Stimulated activated CD8-positive, alpha-beta memory T cell treated with anti-CD3 and anti-CD28 coated beads, Interleukin-4, amount 100 ng/mL, for 4 hours (primary cell): ENCODE measurements at places on chromosomes 7 and 10.

DNA sequence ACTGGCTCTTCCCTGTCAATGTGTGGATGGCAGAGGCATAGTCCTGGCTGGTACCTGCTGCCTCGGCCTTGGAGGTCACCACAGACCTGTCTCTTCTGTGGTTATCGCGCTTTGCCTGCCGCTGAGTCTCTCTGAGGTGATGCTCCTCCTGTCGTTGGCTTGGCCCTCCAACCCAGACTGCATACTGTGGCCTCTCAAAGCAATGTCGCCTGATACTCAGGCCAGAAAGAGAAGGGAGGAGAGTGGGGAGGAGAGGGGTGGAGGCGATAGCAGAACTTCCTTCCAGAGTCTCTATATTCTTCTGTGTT lies 133.2 kb upstream of the KCNMA1 start:
- no peak for DNase-seq

DNA sequence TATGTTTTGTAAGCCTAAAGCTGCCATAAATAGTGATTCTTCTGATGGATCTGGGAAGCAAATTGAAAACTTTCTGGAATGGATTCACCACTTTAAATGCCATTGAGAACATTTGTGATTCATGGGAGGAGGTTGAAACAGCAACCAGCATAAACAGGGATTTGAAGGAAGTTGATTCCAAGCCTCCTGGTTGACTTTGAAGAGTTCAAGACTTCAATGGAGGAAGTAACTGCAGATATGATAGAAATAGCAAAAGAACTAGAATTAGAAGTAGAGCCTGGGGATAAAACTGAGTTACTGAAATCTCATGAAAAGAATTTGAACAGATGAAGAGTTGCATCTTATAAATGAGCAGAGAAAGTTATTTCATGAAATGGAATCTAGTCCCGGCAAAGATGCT lies 99.2 kb downstream of the LRRC4 start:
- DNase-seq, result no peak

DNA sequence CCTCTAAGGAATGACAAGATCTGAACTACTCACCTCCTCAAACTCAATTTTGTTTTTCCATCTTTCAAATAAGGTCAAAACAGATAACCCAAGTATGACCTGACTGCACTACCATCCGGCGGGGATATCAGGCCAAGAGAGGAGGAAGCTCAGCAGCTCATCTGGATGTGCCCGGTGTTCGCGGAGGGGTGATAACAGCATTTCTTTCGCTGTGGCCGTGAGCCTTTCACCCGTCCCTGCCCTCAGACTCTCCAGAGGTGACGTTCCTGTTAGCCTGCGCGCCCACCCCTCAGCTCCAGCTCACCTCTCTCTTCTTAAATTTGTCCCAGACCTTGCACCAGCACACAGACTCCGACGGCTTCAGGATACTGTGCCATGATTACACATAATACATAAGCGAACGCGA lies 526 bp downstream of the ZNF248 start:
- DNase-seq, result no peak

- no peak for DNase-seq
Observed at GRCh38 chr10:75043256-75044131, 68.0 kb upstream of the SAMD8 start.

DNA sequence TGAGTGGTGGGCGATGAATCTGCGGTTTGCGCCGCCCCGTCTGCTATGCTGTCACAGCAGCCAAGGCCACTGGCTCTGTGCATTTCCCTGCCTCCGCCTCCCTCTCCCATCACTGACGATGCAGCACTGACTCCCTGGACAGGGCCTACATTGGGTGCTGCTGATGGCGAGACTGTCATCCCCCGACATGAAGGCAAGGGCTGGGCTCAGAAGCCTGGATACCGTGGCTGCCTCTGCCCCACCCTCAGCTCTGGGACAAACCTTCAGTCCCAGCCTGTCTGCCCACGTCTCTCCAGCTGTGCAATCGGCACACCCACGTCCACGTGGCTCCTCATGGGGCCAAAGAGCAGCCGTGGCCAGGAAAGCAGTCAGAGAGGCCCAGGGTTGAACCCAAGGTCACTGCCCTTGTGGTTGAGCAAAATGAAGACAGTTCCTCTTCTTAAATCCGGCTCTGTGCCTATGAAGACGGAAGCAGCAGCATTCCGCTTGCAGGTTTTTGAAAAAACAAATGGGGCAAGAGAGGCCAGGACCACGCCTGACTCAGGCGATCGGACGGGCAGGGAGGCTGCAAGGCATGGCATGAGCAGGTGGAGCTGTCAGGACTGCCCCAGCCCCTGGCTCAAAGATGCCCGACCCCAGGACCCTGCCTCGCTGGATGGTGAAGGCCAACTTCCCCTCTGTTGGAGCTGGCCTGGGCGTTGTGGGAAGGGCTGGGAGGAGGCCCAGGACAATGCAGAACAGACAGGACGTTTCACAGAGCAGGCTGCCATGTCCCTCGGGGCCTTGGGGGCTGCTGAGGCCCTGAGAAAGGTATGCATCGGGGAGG lies 517.5 kb downstream of the DNAJB6 start:
- DNase-seq, result no peak

DNA sequence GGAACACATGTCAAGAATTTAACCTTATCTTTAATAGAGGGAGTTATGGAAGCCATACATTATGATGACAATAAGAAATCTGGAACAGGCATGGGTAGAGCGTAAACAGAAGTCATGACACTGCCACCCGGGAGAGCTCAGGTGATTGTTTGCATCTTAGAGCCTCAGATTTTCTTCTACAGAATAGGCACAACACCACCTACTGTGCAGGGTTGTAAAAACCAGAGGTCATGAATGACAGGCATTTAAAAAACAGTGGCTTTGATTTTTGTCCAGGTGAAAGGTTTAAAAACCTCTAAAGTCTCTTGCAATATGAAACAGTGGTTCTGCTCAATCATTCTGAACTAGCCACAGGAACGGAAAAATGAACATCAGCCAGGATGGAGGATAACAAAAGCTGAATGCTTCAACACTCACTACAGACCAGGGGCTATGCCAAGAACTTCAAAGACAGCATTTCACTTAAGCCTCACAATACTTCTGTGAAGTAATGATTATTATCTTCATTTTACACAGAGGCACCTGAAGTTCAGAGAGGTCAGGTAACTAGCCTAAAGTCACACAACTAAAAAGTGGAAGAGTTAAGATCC lies 123.8 kb downstream of the SLC25A13 start:
- DNase-seq, result no peak

DNA sequence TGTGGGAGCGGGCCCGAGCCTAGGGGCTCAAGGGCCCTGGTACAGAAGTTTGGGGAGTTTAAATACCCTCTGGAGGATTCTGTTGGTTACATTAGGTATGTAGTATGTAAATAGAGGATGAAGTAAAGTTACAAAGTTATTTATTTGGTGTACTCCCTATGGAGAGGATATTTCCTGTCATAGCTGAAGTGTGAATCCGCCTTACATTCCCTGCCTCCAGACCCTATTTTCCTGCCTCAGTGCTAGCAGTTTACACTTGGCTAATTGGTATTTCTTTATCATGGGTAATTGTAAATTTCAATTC lies 60.6 kb upstream of the KLF14 start:
- no peak for DNase-seq

DNA sequence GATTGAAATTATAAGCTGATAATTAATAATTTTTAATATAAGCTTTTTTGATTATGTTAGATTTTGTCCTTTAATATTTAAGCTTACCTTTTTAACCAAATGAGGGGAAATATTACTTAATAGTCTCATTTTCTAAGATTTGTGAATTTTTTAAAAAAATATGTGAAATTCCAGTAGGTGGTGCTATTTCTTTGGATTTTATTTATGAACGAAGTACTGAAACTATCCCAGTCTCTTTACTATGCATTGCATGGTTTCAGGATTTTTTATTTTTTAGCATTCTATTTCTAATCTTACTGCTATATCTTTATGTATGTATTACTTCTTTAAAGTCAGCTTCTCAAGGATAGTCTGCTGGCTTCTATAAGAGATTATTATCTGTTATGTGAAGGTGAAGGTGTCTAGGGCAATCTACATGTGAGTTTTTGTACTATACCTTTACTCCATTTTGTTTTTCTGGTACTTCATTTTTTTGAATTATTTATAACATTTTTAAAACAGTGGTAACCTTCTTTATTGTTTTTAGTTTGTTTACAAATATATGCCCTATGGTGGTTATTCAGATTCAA lies 78.3 kb downstream of the ATRNL1 start:
- no peak for DNase-seq

DNA sequence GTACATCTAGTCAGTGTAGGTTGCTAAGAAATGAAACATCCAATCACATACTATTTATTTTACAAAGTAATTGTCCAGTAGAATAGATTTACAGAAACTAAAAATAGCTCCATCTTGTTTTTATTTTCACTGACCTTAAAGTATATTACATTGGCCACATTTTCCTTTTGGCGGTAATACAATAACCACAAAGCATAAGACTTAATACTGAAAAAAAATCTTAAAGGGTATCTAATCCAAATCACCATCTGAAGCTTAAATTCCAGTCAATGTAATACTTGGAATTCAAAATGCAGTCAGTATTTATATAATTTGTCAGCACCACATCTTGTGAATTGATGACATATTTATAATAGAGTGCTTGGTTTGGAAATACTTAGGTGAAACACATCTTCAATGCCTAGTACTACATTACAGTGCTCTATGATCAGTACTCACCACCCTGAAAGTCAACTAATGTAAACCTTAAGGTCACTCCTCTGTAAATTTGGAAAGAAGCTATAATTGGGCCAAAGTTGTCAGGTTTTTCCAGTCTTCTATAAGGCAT lies 8.9 kb downstream of the ANKMY2 start:
- DNase-seq, result no peak

GRCh38 chr10:103852856-103853255 lies 2.5 kb downstream of the SH3PXD2A start:
- no peak for DNase-seq

DNA sequence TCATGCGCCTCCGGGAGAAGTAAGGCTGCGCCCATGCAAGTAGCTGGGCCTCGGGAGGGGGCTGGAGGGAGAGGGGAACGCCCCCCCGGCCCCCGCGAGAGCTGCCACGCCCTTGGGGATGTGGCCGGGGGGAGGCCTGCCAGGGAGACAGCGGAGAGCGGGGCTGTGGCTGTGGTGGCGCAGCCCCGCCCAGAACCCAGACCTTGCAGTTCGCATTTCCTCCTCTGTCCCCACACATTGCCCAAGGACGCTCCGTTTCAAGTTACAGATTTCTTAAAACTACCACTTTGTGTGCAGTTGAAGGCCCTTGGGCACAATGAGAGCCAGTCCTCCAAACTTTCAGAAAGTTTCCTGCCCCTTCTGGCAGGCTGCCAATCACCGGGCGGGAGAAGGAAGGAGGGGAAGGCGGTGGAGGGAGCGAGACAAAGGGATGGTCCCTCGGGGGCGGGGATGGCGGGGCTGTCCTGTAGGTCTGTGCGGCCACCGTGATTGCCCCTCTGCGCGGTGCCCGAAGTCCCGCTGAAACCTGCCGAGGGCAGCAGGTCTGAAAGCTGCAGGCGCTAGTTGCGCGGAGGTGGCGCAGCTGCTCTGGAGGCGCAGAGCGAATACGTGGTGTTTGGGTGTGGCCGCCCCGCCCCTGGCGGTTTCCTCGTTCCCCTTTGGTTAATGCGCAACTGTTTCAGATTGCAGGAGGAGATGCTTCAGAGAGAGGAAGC lies 2.1 kb downstream of the VIM start:
- DNase-seq, result peak; percentile 67

DNA sequence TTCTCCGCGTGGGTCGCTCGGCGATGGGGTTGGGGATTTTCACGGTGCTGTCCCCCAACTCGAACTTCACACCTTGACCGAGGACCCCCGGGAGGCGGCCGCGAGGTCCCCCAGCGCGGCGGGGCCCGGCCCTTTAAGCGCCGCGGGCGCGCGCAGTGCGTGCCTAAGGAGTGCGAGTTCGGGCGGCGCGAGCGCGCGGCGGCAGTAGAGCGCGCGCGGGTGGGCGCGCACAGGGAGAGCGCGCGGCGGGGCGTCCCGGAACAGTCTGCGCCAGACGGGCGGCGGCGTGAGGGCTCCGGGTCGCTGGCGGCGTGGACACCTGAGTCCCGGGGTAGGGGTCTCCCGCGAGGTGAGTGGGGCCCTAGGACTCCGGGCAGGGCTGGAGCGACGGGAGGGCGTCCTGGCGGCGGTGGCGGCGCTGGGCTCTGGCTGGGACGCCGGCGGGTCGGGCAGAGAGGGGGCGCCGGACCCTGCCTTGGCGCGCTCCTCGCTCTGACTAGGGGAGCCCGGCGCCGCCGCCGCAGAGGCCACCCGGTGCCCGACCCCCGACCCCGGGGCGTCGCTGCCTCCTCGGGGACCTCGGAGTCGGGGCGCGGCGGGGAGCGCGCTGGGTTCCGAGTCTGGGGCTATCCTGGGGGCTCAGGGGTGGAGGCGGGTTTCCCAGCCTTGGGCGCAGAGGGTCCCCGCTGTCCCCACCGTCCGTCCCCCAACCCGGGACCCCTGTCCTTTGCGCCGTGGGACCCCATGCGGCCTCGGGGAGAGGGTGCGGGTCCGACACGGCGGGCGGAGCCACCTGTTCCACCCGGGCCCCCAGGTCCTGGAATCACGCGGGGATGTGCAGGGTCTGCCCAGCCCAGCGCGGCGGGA lies at the start of gene PROSER2:
Gene PROSER2, plus strand, starts transcription at position 235 of the 867 bp plus-strand sequence. CDS start 28,722 bp downstream, outside the sequence.
- no peak for DNase-seq

GRCh38 chr7:23396222-23397015 lies 73.9 kb downstream of the IGF2BP3 start:
- no peak for DNase-seq

DNA sequence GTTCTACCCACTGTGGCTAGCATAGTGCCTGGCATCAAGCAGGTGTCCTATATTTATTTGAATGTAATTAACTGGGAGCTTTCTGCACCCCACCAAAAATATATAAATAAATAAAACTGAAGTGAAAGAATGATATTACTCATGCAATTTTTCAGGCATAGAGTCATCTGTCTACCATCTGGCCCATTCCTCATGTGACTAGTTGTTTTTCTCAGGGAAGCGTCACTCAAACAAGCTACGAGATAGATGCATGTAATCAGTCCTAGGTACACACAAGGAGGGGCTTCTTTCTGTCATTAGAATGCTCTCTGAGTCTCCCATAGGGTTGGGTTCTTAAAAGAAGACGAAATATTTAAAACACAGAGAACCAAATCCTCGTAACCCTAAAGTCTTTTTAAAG lies 255.5 kb upstream of the KMT2E start:
- no peak for DNase-seq

DNA sequence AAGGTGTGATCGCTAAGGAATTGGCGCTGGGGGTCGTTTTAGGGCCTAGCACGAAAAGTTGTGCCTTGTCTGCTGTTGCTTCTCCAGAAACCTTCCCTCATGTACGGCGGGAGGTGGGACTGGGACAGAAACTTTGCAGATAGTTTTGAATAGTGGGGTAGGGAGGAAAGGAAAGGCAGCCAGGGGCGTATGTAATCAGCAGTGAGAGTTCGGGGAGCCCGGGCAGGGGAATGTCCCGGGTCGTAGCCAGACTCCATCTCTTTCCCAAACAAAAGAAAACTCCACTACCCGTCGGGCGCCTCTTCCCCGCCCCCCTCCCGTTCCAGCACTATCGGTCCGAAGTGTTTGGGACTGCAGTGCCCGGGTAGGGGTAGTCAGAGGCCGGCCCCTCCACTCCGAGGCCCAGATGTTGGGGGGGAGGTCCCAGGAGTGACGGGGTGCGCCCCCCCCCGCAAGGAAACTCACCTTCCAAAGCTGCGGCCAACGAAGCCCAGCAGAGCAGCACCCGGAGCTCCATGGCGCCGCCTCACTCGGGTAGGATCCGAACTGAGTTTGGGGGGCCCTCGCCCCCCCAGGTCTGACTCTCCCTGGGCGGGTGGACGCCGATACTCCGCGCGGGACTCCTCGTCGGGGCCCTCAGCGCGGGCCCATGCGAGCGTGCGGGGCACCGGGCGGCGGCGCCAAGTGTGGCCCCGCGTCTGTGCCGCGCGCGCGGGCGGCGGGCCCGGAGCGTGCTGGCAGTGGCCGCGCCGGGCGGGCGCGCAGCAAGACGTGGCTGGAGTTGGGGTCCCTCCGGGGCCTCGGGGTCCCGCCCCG lies 601 bp downstream of the EPHB4 start:
- DNase-seq, result no peak
